Activated CD4-positive, alpha-beta T cell treated with anti-CD3 and anti-CD28 coated beads for 24 hours (primary cell): ENCODE measurements at places on chromosomes 7 and 10.

DNA sequence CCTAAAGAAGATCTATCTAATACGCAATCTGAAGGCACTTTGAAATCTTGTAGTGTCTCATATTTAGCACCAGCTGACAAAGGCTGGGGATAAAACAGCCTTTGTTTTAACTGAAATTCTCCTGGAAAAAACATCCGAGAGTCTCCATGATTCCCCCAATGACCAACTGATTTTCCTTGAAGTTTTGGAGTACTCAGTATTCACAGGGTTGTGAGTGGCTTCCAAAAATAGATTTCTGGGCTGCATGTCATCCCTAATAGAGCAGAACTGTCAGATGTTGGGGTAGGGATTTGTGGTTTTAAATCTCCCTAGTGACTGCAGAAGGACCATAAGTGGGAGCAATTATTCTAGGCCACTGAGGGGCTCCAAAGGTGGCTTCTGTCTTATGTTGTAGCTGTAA lies 206.4 kb downstream of the TAX1BP1 start:
- DNase-seq: no peak

GRCh38 chr10:75197906-75198305 lies 12.7 kb upstream of the VDAC2 start:
- DNase-seq: no peak

- no peak for DNase-seq
These were observed 5.7 kb upstream of the NDST2 start for GRCh38 chr10:73816917-73817729.

GRCh38 chr7:36827726-36828703 lies 103.7 kb upstream of the AOAH start:
- DNase-seq: no peak

- no peak for DNase-seq
These were observed 19.1 kb upstream of the SVOPL start for GRCh38 chr7:138720286-138720685.

GRCh38 chr7:51220226-51220625 lies 96.4 kb downstream of the COBL start:
- no peak for DNase-seq
